ENCODE measurements at places on chromosomes 11 and 22.
A peak's percentile ranks its signal among the peaks of the same experiment; 100 is the strongest.

DNA sequence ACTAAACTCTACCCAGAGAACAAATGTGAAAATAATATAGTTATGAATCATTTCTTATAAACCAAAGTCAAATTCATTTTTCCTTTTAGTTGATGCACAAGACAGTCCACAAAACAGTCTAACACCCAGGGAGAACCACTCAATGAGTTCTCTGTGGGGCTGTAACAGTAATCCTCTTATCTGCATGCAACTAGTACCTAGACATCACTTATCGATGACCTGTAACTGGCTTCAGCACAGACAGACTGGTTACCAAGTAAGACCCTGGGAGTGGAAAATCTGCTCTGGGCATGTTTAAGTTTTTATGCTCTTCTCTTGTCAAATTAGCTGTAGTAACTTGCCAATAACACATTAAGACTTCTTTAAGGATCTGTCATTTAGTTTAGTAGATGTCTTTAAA, 46.6 kb downstream of the PITPNB start:
- DNase-seq = no peak

GRCh38 chr11:14021738-14022137, 59.2 kb downstream of the SPON1 start:
- DNase-seq = no peak

GRCh38 chr11:119145551-119145950, 3.3 kb upstream of the ABCG4 start:
- no peak for DNase-seq

DNA sequence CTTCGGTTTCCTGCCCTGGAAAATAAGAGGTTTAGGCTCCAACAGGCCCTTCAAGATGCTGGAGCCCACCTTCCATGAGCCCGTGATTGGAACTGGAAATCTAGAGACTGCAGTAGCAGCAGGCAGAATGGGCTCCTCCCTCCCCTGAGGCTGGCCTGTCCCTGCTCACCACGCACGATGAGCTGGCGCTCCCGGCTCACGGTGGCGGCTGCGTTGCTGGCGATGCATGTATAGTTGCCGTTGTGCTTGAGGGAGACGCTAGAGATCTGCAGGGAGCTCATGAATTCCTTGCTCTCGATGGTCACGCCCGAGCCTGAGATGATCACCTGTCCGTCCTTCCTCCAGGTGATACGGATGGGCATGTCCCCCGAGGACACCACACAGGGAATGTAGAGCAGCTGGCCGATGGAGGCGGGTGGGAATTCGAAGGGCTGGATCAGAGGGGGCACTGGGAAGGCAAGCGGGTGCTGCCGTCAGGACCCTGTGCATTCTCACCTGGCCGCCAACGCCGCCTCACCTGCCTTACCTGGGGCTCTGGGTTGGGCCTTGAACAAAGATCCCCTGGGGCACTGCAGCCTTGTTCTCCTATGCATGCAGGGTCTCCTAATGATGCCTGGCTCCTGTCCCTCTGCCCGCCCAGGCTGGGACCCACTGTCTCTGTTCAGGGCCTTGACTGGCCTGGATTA, 177.8 kb downstream of the CEP164 start:
- DNase-seq = no peak

DNA sequence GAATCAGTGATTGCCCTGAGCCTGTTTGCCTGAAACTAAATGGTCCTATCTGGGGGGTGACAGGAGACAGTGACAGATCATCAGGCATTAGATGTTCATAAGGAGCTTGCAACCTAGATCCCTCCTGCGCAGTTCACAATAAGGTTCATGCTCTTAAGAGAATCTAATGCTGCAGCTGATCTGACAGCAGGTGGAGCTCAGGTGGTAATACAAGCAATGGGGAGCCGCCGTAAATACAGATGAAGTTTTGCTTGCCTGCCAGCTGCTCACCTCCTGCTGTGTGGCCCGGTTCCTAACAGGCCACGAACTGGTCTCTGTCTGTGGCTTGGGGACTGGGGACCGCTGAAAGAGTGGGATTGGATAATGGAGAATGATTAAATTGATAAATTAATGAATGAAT, 14.0 kb downstream of the NOX4 start:
- no peak for DNase-seq

- DNase-seq = no peak
Measured at GRCh38 chr22:22663861-22664800, 19.7 kb downstream of the GGTLC2 start.

GRCh38 chr22:21837248-21837979, 30.0 kb downstream of the MAPK1 start:
- DNase-seq = peak; percentile 87

- DNase-seq = peak; percentile 36
Measured at GRCh38 chr11:12727563-12728211, 53.5 kb downstream of the TEAD1 start.

GRCh38 chr11:103749158-103749557, 287.3 kb upstream of the DDI1 start:
- DNase-seq = no peak

GRCh38 chr11:13423372-13423771, 39.6 kb downstream of the BTBD10 start:
- no peak for DNase-seq

DNA sequence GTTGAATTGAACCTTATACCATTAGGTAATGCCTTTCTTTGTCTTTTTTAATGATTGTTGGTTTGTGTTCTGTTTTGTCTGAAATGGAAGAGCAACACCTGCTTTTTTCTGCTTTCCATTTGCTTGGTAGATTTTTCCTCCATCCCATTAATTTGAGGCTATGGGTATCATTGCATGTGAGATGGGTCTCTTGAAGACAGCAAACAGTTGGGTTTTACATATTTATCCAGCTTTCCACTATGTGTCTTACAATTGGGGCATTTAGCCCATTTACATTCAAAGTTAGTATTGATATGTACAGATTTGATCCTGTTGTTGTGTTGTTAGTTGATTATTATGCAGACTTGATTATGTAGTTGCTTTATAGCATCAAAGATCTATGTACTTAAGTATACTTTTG, 21.1 kb upstream of the RAB38 start:
- no peak for DNase-seq

GRCh38 chr22:49535126-49535525, 292.5 kb downstream of the BRD1 start:
- DNase-seq = no peak

DNA sequence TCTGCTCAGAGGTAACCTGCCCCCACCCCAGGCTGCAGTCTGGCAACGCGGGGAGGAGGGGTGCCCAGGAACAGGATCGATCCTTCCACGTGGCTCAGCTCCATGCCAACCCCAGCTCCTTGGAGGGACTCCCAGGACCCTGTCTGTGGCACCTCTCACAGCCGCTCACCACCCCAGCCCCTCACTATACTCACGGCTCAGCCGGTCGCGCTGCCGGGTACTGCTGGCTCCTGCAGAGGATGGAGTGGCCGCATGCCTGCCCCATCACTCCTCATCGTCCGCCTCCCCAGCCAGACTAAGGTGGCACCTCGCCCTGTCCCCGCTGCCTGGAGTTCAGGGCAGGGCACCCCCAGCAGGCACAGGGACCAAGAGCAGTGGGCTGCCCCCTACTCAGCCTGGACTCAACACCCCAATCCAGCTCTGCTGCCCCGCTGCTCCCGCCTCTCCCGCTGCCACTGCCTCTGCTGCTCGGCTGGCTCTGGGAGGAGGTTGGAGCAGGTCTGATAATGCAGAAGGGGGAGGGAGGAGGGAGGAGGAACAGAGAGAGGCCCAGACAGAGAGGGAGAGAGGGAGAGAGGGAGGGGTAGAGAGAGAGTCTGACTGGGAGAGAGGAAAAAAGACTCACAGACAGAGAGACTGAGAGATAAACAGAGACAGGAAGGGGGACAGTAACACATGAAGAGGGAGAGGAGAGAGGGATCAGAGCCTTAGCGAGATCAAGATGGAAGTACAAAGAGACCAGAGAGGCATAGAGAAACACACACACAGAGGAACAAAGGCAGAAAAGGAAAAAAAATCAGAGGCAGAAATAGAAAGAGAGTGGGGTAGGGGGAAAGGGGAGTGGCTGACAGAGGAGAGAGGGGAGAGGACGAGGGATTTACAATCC, at the start of gene PDE2A:
PDE2A (minus strand) TSS at position 480 of the 886 bp plus-strand sequence; CDS start at position 265, 215 bp downstream.
- DNase-seq = no peak

All from M059J (cell line).